Lower leg skin (tissue), 4 donors: ENCODE measurements at places on chromosomes 4 and X. TPM values are rescaled to one million over a fixed set of nuclear protein-coding genes. Genes with fewer than 3 reads are reported as not detected.

NLGN4X gene
- 0.46 TPM for total RNA-seq

DNA sequence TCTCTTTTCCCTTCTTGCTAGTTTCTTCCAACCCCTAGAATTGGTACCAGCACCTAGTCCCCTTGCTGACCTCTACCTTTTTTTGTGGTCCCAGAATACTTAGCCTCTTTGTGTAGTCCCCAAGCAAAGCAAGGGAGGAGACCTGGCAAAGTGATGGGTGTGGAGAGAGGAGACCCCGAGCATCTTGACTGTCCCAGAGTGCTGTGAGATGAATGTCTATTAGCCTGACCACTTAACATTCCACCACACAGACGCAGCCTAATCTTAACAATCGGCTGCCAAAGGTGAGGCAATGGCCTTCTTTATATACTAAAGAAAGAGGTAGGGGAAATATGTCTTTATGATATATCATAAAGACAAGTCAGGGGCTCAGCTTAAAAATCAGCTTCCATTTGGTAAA, 55.9 kb downstream of the TRIM2 start:
- DNase-seq = no peak

- no peak for DNase-seq
Measured at GRCh38 chr4:46277165-46277951, 112.6 kb downstream of the GABRA2 start.

DNA sequence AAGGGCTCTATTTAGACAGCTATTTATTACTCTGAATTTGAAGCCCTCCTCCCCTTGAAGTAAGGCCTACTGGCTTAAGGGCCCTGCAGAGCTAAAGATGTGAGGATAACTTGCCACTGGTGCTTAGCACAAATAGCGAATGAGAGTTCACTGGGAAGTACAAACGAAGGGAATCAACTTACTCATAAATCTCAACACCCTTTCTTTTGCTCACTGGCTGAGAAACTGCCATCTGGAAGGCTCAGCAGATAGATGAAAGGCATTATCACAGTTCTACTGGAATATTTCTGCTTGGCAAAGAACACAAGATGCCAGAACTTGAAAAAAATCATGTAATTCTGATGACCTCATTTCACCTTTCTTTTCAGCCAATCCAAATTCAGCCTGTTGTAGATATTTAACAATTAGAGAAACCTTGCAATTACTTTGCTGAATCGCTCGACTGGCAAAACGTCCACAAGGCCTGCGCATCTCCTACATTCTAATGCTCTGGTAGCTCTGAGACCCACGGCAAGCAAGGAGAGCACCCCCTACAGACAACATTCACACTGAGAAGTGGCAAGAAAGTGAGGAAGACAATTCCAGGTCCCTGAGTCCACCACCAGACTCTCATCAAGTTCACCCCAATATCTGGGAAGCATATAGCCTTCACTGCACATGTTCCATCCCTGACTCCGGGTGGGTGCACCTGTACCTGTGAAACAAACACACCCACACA, 27.5 kb downstream of the TSPAN5 start:
- no peak for DNase-seq

- DNase-seq = no peak
Measured at GRCh38 chrX:39497702-39498265, 600.0 kb downstream of the BCOR start.

- no peak for DNase-seq
Measured at GRCh38 chr4:141102367-141102766, 30.9 kb downstream of the RNF150 start.

GRCh38 chr4:36189511-36190226, 54.6 kb downstream of the ARAP2 start:
- DNase-seq = no peak

DNA sequence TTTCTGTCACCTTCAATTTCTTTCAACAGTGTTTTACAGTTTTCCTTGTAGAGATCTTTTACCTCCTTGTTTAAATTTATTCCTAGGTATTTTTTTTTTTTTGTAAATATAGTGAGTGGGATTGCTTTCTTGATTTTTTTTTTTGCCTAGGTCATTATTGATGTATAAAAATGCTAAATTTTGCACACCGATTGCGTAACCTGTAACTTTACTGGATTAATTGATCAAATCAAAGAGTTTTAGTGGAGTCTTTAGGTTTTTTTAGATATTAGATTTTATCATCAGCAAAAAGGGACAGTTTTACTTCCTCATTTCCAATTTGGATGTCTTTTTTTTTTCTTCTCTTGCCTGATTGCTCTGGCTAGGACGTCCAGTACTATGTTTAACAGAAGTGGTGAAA, 40.9 kb downstream of the TEX13A start:
- no peak for DNase-seq

GRCh38 chrX:51837921-51838320, 55.5 kb upstream of the MAGED1 start:
- no peak for DNase-seq

CNGA1 gene
- 6.3 TPM for total RNA-seq

DNA sequence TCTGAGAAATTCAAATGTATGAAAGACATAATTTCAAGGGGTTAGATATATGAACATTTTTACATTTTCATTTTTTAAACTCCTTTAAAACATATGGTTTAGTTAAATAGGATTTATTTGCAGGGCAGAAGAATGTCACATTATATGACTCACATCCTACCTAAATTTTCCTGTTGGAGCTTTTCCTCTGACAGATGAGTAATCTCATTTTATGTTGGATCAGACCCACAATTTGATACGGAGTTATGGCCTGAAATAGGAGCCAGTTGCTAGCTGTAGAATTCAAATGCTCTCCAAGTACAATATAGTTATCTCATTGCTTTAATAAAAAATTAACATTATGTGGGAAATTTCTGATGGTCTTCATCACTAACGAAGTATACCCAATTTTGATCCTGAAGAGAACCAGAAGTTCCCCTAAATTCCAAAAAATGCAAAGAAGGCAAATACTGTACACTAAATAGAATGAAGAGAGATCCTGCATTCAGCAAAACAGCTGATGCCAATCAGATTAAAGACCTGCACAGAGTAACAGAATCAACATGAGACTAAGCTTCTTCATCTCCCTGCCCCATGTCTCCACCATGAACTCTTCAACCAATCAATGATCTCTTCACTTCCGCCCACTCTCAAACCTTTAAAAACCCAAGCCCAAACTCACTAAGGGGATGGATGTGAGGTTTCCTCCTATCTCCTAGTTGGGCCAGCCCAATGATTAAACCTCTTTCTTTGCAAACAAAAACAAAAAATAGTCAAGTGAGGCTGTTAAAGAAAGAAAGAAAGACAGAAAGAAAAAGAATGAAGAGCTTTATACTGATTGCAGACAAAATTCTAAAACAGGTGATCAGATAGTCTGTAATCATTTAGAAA, 10.9 kb upstream of the EXOSC9 start:
- DNase-seq = no peak
